ENCODE measurements at places on chromosomes 3 and 15. TPM values are rescaled to one million over a fixed set of nuclear protein-coding genes. Genes with fewer than 3 reads are reported as not detected.

- DNase-seq, result no peak
Measured at GRCh38 chr3:7209098-7209497, 348.2 kb downstream of the GRM7 start.

GRCh38 chr3:36729204-36730056, 34.9 kb downstream of the DCLK3 start:
- DNase-seq, result no peak

- no peak for DNase-seq
Measured at GRCh38 chr3:187130346-187131066, 8.8 kb downstream of the RPL39L start.

The HIGD2B gene
- not detected for total RNA-seq

- DNase-seq, result no peak
Measured at GRCh38 chr15:44570361-44570760, 33.4 kb downstream of the EIF3J start.

DNA sequence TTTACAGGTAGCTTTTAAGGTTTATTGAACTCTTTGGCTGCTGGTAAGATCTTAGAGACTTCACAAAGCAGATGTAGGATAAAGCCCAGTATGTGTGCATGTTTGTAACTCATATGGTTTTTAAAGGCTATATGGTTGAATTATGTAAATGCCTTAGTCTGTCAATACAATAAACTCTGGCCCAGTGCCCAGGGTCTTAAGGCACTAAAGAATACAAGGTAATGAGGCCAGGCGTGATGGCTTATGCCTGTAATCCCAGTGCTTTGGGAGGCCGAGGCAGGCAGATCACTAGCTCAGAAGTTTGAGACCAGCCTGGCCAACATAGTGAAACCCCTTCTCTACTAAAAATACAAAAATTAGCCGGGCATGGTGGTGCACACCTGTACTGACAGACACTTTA, 170.3 kb upstream of the CGNL1 start:
- no peak for DNase-seq

The CDCP1 gene
- 0.46 TPM for total RNA-seq

DNA sequence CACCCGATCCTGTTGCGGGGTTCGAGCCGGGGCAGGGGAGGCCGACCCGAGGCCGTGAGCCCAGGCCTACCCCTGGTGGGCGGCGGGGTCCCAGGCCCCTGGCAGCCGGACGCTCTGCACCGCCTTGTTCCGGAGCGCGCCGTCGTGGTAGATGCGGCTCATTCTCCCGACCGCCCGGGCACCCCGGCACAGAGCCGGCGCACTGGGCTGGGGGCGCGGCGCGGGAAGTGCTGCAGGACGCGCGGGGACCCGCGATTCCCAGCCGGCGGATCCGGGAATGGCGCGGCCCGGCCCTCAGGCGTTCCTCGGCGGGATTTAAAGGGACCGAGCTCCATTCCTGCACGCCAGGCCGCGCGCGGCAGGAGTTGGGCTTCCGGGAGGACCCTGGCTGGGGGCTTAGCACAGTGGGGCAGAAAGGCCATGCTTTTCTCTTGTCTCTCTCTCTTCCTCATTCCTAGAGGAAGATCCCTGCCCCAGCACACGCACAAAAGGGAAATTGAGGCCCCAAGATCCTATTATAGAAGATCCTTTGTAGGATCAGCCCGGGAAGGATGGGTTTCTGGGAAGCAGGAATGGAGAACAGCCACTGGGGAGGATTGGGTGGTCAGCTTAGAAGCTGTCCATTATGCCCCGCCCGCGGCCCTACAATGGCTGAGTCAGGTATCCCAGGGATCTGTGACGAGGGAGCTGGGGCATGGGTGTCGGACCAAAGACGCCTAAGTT, at the start of gene ARPIN:
TSS of gene ARPIN (minus strand) at position 279 of the 723 bp plus-strand sequence. CDS start at position 162, 117 bp downstream.
- DNase-seq, result peak; percentile 73

Measured in right cardiac atrium (tissue), 5 donors.